Naive thymus-derived CD8-positive, alpha-beta T cell (primary cell): ENCODE measurements at places on chromosomes 13 and 19.

DNA sequence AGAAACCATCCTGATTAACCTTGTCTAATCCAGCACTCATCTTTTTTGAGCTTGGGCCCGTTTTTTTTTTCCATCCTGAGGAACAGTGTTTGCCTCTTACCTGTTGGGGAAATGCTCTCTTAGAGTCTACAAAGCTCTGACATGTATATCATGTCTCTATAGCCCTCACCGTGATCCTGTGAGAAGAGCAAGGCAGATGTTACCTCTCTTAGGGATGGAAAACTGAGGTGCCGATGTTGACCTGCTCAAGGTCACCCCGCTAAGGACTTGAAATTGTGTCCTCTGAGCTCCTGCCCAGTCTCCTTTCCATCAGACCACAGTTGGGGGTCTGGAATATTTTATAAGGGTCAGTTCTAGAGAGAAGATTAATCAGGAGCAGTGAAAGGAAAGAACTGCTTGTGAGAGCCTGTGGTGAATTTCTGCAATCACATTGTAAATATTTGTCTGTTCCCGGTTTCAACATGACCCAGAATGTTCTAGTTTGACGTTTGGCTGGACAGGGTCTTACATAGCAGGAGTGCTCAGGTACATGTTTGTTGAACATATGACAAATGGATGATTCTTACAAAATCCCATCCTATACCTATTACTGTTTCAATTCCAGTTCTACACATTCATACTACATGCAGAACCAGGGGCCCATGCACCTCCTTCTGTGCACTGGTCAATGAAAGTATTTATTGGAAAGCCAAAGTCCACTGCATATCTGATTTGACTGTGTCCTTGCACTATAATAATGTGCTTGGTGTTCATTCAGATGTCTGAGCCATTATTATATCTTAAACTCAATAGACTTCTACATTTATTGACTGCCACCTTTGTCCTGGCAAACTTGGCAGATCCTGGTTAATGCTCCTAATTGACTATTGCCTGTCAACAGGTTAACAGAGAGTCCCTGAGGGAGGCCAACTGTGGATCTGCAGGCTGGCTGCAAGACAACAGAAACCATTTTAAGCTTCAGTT, 12.1 kb downstream of the SLC25A15 start:
- no peak for DNase-seq

DNA sequence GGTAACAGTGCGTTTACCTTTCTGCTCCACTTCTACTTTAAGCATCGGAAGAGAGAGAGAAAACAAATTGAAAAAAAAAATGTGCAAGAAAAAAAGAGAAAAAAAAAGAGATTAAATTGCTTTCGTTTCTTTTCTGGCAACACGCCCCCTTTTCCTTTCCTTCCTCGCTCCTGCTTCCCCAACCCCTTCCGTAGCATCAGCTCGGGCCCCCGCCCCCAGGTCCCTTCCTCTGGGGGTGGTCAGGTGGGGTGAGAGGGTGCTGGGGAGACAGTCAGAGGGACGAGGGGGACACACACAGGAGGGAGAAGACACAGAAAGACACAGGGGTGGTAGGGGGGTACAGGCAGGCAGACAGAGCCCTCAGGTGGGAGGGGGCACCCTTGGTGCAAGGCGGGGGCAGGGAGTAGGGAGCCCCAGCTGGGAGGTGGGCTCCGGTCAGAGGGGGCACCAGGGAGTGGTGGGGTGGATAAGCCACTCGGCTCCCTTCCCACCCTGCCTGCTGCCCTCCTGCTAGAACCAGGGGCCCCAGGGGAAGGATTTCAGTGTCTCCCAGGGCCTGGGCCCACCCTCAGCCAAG, 30.7 kb upstream of the ASF1B start:
- no peak for DNase-seq

DNA sequence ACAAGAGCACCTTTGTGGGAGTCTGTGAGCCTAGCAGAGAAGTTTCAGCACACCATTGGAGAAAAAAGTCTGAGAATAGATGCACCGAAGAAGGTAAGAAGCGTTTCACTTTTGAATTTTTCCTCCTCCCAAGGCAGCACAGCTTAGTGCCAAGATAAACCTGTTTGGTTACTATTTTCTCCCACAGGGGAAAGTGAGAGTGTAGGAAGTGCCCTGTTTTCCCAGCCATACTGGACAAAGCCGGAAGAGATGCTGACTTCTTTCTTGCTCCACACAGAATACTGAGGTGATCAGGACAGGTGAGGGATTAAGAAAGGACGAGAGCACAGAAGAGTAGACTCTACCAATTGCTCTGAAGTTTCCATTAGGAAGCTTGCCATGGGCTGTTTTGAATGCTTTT, 1011.0 kb upstream of the MIR17HG start:
- DNase-seq = no peak

GRCh38 chr13:27954406-27954851, 14.7 kb downstream of the CDX2 start:
- DNase-seq = no peak

DNA sequence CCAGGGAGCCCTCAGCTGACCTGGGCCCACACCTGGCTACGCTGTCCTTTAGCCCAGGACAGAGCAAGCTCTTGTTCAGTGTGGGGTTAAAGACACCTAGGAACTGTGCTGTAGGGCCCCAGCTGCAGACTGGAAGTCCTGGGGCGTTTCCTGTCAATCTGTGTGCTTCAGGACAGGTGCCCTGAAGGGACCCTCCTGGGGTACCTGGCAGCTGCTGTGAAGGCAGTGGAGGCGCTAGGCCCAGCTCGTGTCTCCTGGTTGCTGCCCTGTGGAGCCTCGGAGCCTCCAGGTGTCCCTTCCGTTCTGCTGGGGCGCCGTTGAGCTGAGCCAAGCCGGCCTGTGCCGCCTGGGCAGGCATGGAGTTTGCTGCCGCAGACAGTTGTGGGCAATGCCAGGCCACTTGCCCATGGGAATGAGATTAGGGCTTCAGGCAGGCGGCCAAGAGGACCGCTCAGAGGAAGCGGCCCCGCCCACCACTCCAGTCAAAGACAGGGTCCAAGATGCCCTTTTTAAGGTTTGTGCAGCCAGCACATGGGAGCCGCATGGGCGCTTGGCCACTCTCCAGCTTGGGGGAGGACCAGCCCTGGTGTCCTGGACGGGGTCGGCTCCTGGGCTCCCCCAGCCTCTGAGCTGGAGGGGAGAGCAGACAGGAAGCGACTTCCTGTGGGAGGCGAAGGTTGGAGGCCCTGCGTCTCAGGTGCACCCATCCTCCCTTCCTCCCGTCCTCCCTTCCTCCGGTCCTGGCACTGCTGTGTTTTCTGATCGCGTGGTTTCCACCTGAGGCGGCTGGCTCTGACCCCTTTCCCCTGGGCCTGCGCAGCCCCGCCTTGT, 4.0 kb downstream of the PTBP1 start:
- DNase-seq = no peak

- DNase-seq = no peak
Measured at GRCh38 chr13:40758811-40759210, 12.2 kb downstream of the MRPS31 start.

GRCh38 chr13:65310663-65311328, 1919.3 kb downstream of the PCDH9 start:
- no peak for DNase-seq

- no peak for DNase-seq
Measured at GRCh38 chr13:111160648-111161047, 45.5 kb downstream of the ARHGEF7 start.

DNA sequence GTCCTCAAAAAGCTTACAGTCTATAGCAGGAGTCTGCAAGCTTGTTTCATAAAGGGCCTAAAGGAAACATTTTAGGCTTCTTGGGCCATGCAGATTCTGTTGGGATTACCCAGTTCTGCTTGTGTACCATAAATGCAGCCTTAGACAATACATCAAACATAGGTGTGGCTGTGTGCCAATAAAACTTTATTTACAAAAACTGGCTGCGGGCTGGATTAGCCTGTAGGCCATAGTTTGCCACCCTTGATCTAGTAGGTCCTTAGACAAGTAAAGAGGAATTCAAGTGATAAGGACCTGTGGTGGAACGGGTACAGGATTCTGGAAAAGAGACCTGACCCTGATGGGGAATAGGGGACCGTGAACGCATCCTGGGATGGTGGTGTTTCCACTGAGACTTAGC, 51.9 kb downstream of the ESD start:
- DNase-seq = no peak
